ENCODE measurements at places on chromosomes 1 and 21.

- no peak for DNase-seq
These were observed 42.2 kb downstream of the KCNK1 start for GRCh38 chr1:233656032-233656635.

- DNase-seq, result no peak
These were observed 46.6 kb downstream of the NEK7 start for GRCh38 chr1:198203434-198203833.

GRCh38 chr1:209395169-209395568, 188.3 kb upstream of the CAMK1G start:
- no peak for DNase-seq

DNA sequence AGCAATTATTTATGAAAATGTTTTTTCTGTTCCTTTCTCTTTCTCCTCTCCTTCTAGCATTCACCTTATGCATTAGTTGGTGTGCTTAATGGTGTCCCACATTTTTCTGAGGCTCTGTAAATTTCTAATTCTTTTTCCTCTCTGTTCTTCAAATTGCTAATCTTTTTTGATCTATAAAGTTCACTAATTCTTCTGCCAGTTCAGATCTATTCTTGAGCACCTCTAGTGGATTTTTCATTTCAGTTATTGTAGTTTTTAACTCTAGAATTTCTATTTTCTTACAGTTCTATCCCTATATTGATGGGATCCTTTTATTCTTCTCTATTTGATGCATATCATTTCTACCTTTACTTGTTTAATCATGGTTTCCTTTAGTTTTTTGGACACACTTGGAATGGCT, 22.4 kb downstream of the CFAP57 start:
- no peak for DNase-seq

DNA sequence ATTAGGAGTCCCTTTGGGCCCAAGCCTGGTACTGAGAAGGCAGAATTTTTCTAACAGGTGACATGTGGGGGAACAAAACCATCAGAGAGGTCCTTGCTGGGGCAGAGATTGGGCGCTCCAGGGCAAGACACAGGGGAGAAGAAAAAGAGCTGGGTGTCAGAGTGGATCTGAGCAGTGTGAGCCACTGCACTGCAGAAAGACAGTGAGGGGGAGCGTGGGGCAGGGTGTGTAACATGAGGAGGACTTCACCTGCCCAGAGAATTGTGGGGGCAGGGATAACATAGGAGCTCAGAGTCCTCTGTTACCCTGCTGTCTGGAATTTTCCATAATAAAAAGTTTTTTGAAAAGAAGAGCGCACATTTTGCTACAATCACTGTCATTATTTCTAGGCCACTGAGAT, 25.5 kb upstream of the CSF3R start:
- no peak for DNase-seq

DNA sequence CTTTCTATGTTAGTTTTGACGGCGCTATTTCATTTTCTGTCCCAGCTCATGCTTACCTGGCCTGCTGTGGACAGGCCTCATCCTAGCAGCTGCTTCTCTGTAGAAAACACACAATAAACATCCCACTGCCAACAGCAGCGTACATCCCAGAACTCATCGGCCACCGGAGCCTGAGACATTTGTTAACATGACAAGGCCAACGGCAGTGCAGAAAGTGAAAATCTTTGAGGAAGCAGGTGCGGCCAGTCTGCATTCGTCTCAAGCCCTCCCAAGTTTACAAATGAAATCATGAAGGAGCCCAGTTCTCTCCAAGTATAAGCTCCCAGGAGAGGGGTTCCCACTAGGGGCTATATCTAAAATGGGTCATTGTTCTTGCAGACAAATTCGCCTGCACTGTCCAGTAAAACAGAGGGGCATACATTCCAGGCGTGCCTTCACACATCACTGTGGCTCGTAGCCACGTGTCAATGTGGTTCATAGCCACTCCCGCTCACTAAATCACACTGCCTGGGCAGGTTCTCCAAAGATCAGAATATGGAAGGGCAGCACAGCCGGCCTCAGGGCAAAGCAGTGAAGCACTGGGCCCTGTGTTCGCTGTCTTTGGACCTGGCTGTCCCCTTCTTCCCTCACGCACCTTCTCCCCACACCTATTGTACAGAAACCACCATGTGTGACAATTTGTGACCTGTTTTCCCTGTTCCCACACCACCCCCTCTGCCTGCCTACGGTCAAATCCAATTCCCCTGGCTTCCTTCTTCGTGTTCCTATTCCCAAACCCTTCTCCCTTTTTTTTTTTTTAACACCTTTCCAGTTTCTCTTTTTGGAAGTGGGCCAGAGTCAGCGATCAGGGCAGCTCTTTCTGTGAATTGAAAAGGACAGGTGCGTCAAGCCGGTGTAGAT, 27.0 kb upstream of the ABCG1 start:
- no peak for DNase-seq

GRCh38 chr1:26321315-26322041, 3.7 kb downstream of the CD52 start:
- DNase-seq, result peak; percentile 76

- no peak for DNase-seq
These were observed 51.2 kb downstream of the WLS start for GRCh38 chr1:68181165-68181556.

DNA sequence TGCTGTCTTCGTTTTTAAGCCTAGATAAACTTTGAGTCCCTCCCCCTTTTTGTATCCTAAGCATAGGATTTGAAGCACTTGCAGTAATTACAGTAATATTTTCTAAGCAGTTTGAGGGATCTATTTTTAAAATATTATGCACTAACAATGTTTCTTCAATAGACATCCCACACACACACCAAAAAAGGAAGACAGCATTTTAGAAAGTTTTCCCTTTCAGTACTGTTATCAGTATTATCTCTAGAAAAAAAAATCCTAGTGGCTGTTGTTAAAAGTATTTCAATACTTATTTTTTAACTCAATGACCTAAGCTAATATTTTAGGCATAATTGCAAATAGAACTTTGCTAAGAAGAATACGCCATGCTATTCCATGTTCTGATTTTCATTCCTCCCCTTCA, 15.1 kb downstream of the MCOLN3 start:
- DNase-seq, result no peak

DNA sequence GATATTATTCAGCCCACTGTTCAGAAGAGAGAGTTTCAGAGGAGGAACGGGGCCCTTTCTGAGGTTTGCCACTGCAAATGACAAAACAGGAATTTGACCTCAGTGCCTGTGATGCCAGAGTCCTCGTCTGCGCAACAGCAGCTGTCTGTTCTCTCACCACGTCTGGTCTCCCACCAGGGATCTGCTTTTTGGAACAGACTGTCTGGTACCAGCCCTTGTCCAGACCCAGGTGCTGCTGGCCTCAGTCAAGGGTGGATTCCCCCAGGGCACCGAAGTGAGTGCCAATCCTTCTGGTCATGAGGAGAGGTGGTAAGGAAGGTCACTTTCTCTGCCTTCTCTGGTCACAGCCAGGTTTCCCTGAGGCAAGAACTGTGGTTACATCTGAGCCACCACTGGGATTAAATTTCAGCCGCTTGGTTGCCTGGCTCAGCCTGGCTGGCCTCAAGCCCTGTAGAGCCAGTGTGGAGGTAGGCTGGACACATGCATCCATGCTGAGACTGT, 2.3 kb upstream of the BCAN start:
- no peak for DNase-seq

DNA sequence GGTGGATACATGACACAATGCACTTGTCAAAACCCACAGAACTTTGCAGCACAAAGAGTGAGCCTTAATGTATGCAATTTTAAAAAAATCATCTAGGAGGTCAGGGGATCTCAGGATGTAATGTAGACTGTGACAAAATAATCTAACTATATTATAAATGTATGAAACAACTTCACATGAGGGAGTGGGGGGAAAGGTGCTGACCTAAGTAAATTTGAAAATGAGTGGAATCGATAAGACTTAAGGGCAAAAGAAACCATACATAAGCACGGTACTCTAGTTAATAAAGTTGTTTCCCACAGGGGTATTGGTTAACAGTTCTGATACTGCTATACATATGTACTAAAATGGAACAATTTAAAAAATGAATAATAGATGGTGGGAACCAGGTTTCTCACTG, 64.7 kb downstream of the PRPF38A start:
- DNase-seq, result no peak

DNA sequence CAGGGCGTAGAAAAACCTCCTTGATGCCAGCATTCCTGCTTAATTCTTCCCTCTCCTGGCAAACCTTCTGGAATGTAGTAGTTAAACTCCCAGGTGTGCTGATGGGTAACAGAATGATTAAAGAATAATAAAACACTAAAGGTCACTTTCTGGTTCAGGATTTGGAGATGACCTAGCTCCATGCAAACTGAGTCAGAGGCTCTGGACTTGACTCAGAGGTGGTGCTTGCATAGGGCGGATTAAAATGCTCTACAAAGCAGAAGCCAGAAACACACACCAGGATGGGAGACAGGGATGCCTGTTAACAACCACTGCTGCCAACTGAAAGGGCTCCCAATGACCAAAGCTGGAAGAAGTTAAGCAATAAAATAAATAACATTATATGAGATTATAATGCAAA, 41.5 kb downstream of the KRTAP19-8 start:
- DNase-seq, result no peak

DNA sequence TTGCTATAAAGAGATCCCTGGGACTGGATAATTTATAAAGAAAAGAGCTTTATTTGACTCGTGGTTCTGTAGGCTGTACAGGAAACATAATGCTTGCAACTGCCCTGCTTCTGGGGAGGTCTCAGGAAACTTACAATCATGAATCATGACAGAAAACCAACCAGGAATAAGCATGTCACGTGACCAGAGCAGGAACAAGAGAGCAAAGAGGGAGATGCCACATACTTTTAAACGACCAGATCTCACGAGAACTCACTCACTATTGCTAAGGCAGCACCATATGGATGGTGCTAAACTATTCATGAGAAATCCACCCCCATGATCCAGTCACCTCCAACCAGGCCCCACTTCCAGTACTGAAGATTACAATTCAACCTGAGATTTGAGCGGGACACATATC, 49.8 kb upstream of the RCC1 start:
- DNase-seq, result no peak

GRCh38 chr1:59971464-59971911, 44.9 kb upstream of the CYP2J2 start:
- DNase-seq, result no peak

- no peak for DNase-seq
These were observed 5.5 kb downstream of the C1QTNF12 start for GRCh38 chr1:1240822-1241587.

DNA sequence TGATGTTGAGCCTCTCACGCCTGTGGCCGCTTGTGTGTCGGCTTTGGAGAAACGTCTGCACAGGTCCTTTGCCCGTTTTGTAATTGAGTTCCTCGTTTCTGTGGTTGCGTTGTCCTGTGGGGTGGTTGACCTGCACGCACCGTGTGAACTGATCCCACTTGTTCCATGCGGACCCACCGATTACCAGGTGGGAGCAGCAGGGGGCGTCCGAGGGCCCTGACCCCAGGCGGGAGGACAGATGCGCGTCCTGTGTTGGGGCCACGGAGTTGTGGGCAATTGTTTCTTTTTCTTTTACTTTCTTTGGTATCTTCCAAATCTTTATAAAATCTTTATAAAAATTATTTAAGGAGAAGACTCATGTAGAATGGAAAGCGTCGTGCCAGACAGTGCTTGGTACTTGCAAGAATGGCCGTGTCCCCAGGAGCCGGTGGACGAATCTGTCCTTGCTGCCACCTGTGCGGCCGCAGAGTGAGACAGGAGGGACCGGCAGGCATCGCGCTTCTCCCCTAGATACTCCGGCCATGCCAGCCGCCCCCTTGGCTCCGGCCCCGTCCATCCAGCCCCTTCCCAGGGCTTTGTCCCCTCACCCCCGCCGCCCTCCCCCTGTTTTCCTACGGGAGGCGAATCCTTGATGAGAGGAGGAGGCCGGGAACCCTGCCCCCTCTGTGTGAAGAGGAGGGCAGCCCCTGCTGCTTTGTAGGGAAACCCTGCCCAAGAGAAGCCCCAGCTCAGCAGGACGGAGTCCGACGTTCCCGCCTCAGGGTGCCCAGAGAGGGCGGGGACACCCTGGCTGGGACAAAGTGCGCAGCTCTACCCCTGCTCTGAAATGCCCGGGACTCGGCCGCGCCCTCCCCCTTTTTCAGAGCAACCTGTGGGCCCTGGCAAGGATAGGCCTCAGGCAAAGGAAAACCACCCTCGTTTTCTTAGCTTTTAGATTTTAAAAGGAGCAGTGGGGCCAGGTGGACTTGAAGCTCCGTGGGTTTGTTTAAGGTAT, 41.7 kb downstream of the PRKCZ start:
- DNase-seq, result no peak

DNA sequence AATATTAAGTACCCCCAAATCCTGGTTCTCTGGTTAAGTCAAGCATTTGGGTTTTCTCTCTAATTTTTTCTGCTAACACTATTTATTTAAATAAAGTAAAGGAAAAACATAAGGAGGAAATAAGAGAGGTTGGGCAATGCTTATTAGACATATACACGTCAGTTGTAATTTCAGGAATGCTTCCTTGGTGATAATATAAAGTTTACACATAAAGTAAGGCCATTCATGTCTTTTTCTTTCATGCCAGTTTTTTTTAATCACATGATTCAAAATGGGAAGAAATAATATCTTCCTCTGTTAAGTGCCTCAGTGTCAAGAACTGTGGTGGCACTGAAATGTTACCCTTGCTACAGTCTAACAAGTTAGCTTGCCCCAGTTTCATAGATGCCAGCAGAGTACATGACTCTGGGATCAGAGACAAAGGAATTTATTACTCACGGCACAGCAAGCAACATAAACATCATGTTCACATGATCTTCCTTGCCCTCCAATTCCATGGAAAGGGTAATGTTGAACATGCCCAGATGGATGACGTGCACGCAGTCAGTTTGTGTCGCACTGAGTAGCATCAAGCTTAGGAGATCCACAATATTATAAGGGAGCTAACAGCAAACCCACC, 184.9 kb downstream of the PLA2G4A start:
- no peak for DNase-seq

- no peak for DNase-seq
These were observed 2.2 kb downstream of the RIPPLY3 start for GRCh38 chr21:37008724-37009123.

DNA sequence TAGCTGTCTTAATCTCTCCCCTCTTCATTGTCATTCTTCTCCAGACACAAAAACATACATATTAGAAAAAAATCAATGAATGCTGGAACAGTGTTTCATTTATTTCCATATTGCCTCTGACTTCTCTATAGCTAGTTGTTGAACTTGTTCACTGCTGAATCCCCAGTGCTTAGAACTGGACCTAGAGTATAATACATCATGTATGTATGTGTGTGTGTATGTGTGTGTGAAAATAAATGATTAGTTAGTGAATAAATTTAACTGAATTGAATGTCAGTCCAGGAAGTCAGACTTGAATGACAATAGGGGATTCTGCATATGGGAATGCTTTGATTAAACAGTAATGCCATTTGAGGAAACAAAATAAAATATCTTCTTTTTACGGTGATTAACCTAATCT, 36.4 kb downstream of the FMO3 start:
- no peak for DNase-seq

DNA sequence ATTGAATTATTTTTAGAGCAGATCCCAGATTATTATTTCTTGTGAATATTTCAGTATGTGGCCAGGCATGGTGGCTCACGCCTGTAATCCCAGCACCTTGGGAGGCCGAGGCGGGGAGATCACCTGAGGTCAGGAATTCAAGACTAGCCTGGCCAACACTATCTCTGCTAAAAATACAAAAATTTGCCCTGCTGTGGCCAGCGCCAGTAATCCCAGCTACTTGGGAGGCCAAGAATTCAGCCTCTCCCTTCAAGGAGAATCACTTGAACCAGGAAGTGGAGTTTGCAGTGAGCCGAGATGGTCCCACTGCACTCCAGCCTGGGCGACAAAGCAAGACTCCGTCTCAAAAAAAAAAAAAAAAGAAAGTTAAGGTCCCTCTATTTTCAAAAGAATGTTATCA, 4.3 kb downstream of the OSBPL9 start:
- no peak for DNase-seq

- DNase-seq, result no peak
These were observed 352.1 kb downstream of the MATN1 start for GRCh38 chr1:30371179-30371788.
